ENCODE measurements at places on chromosomes 5 and 9.

DNA sequence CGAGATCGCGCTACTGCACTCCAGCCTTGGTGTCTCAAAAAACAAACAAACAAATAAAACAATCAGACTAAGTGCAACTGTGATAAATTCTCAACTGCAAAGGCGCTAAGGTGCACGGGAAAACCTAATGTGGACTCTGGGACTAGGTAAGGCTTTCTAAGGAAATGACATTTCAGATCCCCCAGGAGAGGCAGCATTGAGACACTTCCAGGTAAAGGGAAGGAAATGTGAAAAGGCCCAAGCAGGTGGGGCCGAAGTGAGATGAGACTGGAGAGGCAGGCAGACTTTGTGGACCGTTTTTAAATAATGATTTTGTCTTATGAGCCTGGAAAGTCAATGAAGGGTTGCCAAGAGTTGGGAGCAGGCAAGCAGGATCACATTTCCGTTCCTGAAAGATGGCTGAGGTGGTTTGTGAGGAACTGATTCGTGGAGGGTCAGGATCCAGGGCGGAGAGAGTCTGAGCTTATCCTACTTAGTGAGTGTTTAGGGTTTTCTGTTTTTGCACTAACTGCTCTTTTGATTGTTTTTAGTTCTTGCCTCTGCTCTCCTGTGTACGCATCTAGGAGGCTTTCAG, 2.0 kb upstream of the APBA1 start:
- no peak for DNase-seq

DNA sequence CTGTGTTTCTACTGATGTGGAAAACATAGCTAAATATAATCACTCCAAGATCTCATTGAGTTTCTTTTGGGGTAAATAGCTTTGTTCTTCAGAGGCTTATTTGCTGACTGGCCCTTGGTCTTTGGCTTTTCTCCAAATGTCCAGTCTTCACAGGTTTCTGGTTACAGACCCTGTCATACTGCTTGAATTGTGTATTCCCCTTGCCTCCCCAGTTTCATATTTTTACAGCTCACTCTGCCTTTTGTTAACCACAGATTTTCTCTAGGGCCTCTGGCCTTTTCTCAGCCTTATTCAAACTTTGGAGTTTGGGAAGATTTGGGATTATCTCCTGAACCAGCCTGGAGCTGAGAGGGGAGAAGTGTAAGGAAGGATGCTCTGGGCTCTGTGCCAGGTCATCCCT, 23.9 kb downstream of the ISOC1 start:
- DNase-seq = no peak

- DNase-seq = no peak
These were observed 265.8 kb upstream of the TRPC7 start for GRCh38 chr5:136631186-136631585.

DNA sequence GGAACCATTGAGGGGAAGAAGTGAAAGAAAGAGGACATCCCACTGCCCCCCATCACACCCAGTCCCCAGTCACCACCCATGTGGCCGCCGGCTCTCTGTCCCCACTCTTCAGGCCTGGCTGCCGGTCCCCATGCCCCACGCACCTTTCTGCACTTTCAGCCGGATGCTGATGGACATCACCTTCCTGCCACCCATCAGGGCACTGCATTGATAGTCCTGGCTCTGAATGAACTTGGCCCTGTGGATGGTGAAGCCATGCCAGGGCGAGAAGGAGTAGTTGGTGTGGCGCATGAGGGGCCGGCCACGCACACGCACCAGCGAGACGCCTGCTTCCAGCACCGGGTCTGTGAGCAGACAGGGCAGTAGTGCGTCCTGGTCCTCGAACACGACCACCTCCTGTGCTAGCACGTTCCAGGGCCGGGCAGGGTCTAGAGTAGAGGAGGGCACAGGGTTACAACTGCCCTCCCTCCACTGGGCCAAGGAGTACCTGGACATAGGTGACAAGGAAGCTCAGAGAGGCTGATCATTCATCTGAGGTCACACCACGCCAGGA, 6.4 kb downstream of the CSF1R start:
- DNase-seq = no peak

GRCh38 chr9:112283582-112284253, 49.7 kb downstream of the PTBP3 start:
- DNase-seq = no peak

- no peak for DNase-seq
These were observed 76.8 kb downstream of the TMEM167A start for GRCh38 chr5:83000428-83000827.

DNA sequence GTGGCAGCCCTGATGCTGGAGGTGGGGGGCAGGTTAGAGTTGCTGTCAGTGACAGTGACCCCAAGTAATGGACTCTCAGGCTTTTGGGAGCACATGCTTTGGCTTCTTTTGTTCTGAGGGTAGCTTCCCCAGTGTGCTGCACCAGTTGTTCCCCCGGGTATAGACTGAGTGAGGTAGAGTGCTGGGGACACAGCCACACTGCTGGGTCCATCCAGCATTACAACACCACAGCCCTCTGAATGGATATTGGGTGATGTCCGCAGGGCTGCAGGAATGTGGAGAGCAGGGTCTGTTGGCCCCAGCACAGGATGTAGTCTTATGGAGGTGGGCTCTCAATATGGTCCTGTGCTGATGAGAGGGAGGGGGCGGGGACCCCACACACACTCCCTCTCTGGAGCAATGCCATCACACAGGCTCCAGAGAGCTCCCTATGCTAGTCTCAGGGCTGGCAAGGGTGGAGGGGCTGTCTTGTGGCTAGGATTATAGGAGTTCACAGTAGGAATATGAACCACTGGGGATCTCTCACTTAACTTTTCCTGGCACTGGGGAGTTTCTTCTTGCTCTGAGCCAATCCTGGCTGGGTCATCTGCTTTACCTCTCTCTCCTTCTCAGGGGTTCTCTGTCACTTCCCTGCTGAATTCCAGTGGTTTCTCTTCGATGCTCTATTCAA, 20.7 kb downstream of the OSMR start:
- DNase-seq = no peak

DNA sequence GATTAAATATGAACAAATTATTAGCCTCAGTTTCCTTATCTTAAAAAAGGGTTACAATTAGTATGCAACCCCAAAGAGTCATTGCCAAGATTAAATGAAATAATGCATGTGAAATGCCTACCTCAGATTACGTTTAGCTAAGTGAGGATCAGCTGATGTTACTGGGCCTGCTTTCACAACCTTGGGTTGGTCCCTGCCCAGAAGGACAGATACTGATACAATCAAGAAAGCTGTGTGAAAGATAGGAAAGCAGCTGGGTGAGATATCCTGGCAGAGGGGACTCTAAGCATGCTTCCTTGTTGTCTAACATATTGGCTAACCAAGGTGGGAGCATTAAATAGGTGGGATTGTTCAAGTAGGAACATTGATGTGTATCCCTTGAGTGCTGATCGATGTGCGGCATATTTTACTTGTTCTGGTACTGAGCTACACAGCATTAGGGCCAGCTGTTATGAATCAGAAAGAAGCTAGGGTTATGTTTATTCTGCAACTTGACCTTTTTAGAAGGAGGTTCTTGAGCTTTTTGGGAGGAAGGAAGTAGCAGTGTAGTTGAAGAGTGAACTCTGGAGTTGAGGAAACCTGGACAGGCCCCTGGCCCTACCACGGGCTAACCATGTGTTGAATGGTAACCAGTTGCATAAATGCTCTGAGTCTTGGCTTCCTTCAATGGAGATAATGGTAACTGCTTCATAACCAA, 28.9 kb downstream of the SNX24 start:
- no peak for DNase-seq

DNA sequence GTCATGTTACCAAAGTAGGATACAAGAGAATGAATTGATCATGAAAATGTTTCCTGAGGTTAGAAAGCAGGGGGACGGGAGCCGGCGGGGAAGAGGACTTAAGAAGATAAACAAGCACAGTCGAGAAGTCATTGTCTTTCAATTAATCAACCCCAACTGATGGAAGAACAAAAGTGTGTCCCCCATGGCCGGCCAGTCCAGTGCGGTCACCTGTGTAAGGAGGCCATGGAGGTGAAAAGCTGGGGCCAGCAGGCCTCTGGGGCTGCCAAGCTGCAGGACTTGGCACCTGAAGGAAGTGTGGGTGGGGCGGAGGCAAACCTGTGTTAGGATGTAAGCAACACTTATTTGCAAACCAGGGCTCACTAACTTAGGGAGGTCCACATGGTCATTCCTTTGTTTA, 223.3 kb upstream of the TBCA start:
- no peak for DNase-seq

- DNase-seq = no peak
These were observed 87.3 kb upstream of the PRLR start for GRCh38 chr5:35317586-35317985.

DNA sequence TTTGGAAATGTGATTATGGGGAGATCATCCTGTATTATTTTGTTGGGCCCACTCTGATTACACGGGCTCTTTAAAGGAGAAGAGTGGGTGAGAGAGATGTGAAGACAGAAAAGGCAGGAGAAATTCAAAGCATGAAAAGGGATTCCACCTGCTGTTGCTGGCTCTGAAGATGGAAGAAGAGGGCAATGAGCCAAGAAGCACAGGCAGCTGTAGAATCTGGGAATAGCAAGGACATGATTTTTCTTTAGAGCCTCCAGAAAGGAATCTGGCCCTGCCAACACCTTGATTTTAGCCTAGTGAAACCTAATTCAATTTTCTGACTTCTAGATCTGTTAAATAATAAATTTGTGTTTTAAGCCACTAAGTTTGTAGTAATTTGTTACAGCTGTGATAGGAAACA, 11.3 kb downstream of the C9 start:
- no peak for DNase-seq

- no peak for DNase-seq
These were observed 133.1 kb upstream of the POU5F2 start for GRCh38 chr5:93874491-93874890.

DNA sequence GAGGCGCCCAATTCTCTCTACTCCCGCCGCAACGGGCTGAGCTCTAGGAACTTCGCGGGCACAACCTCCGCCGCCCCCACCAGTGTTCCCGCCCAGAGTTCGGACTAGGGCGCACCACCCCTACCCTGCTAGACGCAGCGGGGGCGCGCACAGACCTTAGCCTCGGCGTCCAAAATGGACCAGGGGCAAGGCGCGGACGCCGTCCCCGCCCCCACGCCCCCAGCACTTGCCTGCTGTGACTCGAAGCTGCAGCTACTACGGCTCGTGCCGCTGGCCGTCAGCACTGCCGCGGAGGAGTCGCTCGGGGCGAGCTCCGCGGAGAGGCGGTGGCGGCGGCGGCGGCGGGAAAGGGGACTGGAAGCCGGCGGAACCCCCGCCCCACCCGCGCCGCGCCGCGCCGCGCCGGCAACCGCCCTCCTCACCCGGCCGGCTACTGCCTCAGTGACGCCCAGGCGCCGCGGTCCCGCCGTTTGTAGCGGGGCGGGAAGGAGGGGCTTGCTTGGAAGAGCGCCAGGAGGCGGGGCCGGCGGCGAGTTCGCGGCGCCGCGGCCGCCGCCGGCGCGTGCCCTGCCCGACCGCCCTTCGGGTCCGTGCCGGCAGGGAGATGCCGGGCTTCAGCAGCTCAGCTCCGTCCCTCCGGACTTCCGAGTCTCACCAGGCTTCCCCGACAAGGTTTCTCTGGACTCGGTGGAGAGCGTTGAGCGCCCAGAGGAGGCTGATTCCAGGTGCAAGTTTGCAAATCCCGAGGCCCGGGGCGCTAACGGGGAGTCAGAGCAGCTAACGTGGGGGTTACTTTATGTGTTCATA, 4.5 kb downstream of the ELAVL2 start:
- peak; percentile 73 for DNase-seq

DNA sequence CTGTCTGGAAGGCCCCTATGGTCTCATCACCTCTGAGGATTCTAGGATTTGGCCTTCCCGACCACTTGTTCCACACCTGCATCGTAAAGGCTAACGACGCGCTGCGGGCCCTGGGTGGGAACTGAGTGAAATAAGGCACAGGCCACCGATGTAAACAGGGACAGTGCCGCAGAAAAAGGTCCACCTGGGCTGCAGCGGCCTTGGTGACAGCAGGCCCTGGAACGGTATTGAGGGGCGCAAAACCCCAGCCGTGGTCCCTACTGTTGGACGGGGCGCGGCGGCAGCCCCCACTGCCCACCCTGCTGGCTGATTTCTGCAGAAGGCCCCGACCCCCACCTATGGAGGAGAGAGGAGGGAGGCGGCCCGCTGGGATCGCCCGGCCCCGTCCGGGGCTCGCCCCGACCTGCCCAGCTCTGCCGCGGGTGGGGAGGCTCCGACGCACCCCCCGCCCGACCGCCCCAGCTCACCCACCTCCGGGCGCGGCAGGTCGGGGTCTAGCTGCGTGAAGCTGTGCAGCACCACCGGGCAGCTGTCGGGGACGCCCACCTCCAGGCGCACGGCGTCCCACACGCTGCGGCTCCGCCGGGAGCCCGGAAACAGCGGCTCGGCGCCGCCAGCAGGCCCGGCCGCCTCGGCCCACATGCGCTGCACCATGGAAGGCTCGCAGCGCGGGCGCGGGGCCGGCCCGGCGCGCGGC, 391 bp downstream of the RALGDS start:
- no peak for DNase-seq

DNA sequence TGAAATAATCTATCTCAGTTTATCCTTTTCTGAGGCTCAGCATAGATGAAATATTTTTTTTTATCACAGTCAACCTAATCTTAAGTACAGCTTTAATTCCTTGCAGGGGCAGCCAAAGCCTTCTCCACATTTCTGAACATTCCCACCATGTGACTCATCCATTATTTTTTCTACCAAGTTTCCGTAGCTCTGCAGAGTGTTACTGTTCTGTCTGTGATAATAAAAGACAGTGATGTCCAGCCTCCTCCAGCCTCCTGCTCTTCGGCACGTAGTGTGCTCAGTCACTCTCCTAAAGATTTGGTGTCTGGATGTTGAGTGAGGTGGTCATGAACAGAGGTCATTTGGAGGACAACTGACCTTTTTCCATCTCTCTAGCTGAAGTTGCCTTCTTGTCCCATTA, 338.1 kb upstream of the ADAMTS16 start:
- no peak for DNase-seq

DNA sequence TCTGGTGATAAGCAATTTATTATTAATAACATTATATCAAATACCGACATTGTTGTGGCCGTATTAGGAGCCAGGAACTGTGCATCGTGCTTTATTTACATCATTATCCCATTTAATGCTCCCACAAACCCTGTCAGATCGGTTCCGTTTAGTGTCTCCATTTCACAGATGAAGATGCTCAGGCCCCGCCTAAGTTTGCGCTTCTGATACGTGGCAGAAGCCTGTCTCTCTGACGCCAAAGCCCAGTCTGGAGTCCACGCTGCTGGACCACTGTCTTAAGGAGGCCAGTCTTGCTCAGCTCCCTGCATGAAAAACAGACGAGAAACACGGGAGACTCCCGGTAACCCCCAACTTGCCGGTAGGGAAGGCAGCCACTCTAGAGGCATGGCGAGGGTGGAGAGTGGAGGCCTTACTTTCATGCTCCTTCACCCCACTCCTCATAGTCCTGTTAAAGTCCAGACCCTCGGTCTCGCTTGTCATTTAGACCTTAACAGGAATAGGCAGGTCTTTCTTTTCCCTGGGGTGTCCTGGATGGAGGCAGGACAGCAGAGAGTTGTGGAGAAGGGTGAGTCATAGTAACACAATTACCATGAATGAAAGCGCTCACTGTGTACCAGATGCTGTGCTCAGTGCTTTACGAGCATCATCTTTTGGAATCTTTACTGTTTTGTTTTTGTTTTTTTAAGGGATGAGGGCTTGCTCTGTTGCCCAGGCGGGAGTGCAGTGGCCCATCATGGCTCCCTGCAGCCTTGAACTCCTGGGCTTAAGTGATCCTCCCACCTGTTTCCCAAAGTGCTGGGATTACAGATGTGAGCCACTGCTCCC, 872 bp downstream of the TXNDC15 start:
- peak; percentile 17 for DNase-seq

GRCh38 chr9:137550231-137550621, at the start of gene PNPLA7:
TSS of gene PNPLA7 (minus strand) at chr9:137550402. CDS start at chr9:137550197, 205 bp downstream.
- DNase-seq = peak; percentile 74
